Ascending aorta (tissue), 2 donors: ENCODE measurements at places on chromosomes 2 and 18. TPM values are rescaled to one million over a fixed set of nuclear protein-coding genes. Genes with fewer than 3 reads are reported as not detected.
A peak's percentile ranks its signal among the peaks of the same experiment; 100 is the strongest.

The GYPC gene
- total RNA-seq: 94.7 TPM

DNA sequence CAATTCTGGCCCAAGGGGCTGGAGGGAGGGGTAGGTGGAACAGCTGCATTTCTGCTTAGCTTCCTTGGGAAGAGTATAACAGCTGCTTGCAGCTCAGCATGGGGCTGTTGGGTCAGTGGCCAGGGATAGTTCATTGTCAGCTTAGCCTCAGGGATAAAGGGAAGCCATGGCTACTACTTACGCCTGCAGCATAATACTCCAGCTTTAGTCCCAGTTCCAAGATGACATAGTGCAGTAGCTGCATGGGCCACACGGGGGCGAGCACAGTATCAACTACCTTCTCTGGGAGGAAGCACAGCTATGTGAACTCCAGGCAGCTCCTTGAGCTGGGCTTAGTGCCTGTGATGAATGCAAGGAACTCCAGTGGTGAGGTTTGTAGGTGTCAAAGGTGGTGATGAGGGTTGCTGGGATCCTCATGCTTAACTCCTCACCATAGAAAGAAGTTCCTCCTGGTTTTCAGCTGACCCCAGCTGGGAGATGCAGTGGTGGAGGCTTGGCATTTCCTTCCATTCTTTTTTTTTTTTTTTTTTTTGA, 35.4 kb upstream of the RHOB start:
- H3K36me3 ChIP-seq: no peaks in the 10 kb centered on the region
- peak; percentile 73 for DNase-seq
- H3K27me3 ChIP-seq: no peaks in the 10 kb centered on the region
- H3K4me3 ChIP-seq: no peak overlapping the region

The TRIM54 gene
- not detected for total RNA-seq

- H3K27me3 ChIP-seq: no peaks in the 10 kb centered on the region
- no peaks in the 10 kb centered on the region for H3K36me3 ChIP-seq
- H3K4me1 ChIP-seq: no peaks in the 10 kb centered on the region
- DNase-seq: no peak
These were observed 72.4 kb downstream of the ALPK2 start for GRCh38 chr18:58556331-58557007.

The GALNT5 gene
- 0.11 TPM for total RNA-seq

- H3K27me3 ChIP-seq: no peaks in the 10 kb centered on the region
- no peaks in the 10 kb centered on the region for H3K36me3 ChIP-seq
- H3K27ac ChIP-seq: no peak overlapping the region
- no peaks in the 10 kb centered on the region for H3K4me1 ChIP-seq
- DNase-seq: peak; percentile 52
- H3K4me3 ChIP-seq: no peak overlapping the region
These were observed 57.0 kb downstream of the FAM168B start for GRCh38 chr2:131036269-131036668.

The POTEF gene
- total RNA-seq: not detected

DNA sequence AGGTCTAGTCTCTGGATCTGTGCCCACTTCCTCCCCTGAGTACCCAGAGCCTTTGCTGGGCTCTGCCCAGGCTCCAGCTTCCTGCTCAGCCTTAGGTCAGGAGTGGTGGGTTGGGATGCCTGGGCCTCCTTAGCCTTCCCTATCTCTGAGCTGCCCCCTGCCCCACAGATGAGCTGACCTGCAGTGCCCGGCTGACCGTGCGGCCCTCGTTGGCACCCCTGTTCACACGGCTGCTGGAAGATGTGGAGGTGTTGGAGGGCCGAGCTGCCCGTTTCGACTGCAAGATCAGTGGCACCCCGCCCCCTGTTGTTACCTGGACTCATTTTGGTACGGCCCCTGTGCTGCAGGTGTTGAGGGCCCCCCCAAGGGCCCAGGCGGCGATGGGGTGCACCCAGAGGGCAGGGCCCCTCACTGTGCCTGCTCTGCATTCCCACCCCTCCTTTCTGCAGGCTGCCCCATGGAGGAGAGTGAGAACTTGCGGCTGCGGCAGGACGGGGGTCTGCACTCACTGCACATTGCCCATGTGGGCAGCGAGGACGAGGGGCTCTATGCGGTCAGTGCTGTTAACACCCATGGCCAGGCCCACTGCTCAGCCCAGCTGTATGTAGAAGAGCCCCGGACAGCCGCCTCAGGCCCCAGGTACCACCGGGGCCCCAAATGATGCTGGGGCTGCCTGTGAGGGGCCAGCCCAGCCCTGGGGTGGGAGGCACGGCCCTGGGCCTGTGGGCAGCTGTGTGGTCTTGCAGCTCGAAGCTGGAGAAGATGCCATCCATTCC, 30.1 kb upstream of the GMPPA start:
- no peak for DNase-seq
- H3K36me3 ChIP-seq: peaks cover 100% of the 10 kb centered on the region
- H3K27ac ChIP-seq: peak overlapping the region; percentile 73

DNA sequence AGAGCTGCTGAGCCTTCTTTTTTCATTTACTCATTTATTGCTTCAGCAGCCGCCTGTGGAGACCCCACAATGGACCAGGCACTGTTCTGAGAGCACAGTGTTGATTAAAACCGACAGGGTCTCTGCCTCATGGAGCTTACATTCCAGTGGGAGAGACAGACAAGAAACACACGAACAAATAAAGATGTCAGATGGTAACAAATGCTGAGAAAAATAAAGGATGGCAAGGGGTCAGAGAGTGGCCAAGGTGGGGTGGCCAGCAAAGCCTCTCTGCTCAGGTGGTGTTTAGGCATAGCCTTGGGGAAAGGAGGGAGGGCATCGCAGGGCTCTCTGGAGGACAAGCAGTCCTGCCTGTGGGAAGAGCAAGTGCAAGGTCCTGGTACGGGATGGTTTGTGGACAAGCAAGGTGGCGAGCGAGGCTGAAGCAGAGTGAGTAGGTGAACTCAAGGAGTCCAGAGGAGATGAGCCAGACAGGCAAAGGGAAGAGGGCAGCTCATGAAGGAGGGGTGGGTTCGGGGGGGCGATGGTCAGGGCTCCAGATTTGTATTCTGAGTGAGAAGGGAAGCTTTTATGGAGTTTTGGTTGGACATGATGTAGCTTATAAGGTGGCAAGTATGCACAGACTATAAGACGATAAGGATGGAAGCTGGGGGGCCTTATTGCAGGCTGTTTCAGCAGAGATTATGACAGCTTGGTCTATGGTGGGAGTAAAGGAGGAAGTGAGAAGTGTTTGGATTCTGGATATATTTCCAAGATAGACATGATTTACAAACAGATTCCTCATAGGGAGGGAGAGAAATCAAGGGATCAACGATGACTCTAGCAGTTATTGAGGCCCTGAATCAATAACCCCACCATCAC, 8.8 kb upstream of the ITGB6 start:
- no peak for DNase-seq
- no peak overlapping the region for H3K4me3 ChIP-seq
- H3K27ac ChIP-seq: peak overlapping the region; percentile 79

DNA sequence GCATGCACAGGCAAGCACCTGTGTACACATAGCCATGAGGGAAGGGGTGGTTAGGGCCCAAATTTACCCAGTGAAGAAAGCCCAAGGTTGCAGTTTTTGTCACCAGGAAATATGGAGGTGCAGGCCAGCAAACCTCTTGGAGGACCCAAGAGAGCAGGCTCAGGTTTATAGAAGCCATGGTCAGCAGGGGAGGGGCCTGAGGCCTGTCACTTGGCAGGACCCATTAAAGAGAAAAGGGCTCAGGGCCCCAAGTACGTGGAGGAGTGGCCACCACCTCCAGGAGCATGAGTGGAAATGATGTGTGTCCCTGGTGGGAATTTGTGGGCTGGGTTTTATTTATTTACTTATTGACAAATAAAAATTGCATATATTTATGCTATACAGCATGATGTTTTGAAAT, 192.9 kb downstream of the HAUS1 start:
- peak; percentile 16 for DNase-seq
- H3K36me3 ChIP-seq: no peaks in the 10 kb centered on the region
- no peaks in the 10 kb centered on the region for H3K27me3 ChIP-seq
- H3K4me1 ChIP-seq: no peaks in the 10 kb centered on the region

DNA sequence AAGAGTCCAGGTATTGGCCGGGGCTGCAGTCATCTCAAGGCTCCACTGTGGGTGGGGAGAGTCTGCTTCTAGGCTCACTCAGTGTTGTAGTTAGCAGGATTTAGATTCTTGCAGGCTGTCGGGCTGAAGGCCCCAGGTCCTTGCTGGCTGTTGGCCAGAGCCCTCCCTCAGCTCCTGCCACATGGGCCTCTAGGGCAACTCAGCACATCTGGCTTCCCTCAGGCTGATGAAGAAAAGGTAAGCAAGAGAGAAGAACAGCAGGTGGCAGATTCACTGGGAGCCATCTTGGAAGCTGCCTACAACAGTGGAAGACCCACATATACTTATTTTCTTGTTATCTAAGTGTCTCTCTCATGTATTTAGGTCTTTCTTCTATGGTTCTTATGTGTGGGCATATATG, 4.3 kb downstream of the MRPS9 start:
- no peaks in the 10 kb centered on the region for H3K27me3 ChIP-seq
- no peak overlapping the region for H3K27ac ChIP-seq
- no peak for DNase-seq
- no peaks in the 10 kb centered on the region for H3K4me1 ChIP-seq
- no peaks in the 10 kb centered on the region for H3K36me3 ChIP-seq
- H3K4me3 ChIP-seq: no peak overlapping the region

DNA sequence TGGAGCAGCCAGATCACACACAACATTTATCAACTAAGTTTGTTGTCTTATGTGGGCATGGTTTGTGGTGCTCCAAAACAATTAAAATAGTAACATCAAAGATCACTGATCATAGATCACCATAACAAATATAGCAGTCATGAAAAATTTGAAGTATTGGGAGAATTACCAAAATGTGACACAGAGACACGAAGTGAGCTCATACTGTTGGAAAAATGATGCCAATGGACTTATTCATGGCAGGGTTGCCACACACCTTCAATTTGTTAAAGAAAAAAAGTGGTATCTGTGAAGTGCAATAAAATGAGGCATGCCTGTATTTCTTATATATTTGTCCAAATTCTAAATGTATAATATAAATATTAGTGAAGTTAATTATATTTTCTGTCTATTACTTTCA, 42.9 kb upstream of the CABYR start:
- no peak overlapping the region for H3K4me3 ChIP-seq
- H3K36me3 ChIP-seq: no peaks in the 10 kb centered on the region
- H3K4me1 ChIP-seq: no peaks in the 10 kb centered on the region
- no peak for DNase-seq
- no peak overlapping the region for H3K27ac ChIP-seq

DNA sequence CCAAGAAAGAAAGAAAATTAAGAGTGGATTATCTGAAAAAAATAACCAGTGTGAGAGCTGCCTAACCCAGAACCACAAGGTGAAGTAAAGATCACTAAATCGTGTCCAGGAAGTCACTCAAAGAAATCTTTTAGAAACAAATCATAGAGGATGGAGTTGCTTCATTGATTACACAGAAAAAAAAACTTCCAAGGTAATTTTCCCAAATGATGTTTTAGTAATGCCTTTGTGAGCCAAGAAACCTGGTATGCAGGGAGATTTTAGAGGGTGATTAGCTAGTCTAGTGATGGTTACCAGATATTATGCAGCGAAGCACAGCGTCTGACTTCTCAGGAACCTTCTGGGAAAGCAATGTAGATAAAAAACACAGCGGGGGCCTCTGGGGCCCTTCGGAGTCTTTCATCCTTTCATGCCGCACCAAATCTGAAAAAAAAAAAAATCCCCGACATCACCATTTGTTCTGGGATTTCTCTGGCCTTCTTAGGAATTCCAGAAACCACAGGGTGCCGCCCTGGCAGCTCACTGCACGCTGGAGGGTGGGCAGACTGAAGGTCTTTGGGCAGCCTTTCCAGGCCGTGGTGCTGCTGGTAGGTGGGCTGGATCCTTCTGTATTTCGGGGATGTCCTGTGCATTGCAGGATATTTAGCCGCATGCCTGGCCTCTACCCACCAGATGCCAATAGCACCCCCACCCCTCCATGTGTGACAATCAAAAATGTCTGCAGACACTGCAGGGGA, 17.3 kb downstream of the ALPK2 start:
- H3K4me1 ChIP-seq: no peaks in the 10 kb centered on the region
- H3K4me3 ChIP-seq: no peak overlapping the region
- no peaks in the 10 kb centered on the region for H3K36me3 ChIP-seq
- H3K27ac ChIP-seq: no peak overlapping the region
- no peaks in the 10 kb centered on the region for H3K27me3 ChIP-seq
